Activated CD4-positive, CD25-positive, alpha-beta regulatory T cell (primary cell): ENCODE measurements at places on chromosomes 11 and 22.

- no peak for DNase-seq
Measured at GRCh38 chr11:117882311-117882905, 6.0 kb upstream of the FXYD6 start.

GRCh38 chr11:29482510-29482909, 534.3 kb downstream of the KCNA4 start:
- no peak for DNase-seq

- no peak for DNase-seq
Measured at GRCh38 chr11:17273668-17274282, 2.8 kb upstream of the NUCB2 start.

- peak; percentile 68 for DNase-seq
Measured at GRCh38 chr22:50250555-50251476, at the start of gene HDAC10. Gene HDAC10 (minus strand): TSS chr22:50251265. CDS start chr22:50251032, 233 bp downstream.

- DNase-seq = no peak
Measured at GRCh38 chr22:43658823-43659222, 153.3 kb downstream of the EFCAB6 start.

GRCh38 chr11:12784987-12785386, 110.8 kb downstream of the TEAD1 start:
- no peak for DNase-seq
